ENCODE measurements at places on chromosomes 3 and 15.

GRCh38 chr3:114709102-114709501, 415.3 kb downstream of the TIGIT start:
- DNase-seq: no peak

DNA sequence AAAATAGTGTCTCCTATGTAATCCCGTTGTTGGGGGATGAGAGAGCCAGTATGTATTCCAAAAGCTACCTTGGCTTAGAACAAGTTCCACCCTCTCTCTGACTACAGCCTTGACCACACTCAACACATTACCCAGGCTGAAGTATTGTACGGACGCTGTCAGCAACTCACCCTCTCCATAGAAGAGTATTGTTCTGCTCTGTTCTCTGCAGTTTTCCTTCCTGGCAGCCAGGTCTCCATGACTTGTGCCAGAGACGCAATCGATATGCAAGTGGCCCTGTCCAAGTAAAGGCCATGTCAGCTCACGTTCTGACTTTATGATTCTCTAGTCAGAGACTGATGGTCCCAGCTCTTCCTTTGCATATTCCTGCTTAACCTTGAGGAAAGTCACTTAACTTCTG, 164.1 kb upstream of the SLCO3A1 start:
- DNase-seq: no peak

GRCh38 chr15:51121631-51122225, 27.0 kb upstream of the TNFAIP8L3 start:
- DNase-seq: no peak

DNA sequence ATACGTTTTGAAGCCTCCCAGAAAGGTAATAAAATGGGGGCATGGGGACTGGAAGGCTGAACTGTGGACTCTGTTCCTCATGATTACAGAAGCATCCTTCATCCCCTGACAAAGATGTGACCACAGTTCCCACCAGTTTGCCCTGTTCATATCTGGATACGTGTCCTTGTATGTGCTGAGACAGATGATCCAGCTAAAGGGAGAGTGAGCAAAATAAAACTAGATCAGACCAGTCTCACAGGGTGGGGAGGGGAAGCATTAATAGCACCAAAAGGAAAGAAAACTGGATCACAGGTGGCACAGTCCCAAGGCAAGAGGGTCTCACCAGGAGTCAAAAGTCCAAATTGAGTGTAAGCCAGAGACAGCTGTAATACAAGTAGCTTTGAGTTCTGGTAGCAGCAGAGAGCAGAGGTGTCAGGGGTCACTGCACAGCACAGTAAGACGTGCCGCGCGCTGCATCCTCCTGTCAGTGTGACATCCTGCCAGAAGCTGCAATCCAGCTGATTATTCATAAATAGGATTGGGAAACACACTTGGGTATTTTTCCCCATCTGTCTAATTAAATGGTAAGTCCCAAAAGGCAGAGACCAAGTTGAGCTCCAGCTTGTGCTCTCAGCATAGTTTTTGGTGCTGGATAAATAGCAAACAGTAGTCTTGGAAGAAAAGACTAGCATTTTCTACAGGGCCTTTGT, 560.0 kb upstream of the CFAP20DC start:
- no peak for DNase-seq

DNA sequence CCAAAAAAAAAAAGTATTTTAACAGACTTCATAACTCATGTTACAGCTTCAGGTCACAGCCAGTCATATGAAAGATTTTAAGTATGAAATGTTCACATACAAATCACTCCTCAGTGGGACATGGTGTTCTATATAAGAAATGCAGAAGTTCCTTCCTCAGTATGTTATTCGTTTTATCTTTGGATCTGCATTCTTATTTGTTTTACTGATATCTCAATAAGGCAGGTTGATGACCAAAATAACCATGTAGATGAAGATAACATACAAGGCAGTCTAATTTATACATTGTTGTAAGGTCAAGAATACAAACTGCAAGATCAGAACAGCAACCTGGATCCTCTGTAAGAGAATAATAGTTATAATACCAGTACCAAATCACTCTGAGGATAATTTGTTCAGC, 75.6 kb downstream of the CHAC1 start:
- DNase-seq: no peak

- DNase-seq: no peak
Measured at GRCh38 chr15:38029736-38030135, 95.3 kb downstream of the TMCO5A start.

- no peak for DNase-seq
Measured at GRCh38 chr3:128347282-128347681, 119.4 kb downstream of the DNAJB8 start.

GRCh38 chr3:184659797-184660301, 52.0 kb downstream of the MAGEF1 start:
- DNase-seq: no peak

- DNase-seq: no peak
Measured at GRCh38 chr3:32602206-32602605, 31.5 kb upstream of the DYNC1LI1 start.

- DNase-seq: peak; percentile 19
Measured at GRCh38 chr3:72095521-72095920, 310.6 kb upstream of the PROK2 start.

GRCh38 chr3:54720604-54721003, 207.3 kb downstream of the LRTM1 start:
- no peak for DNase-seq
